ENCODE measurements at places on chromosomes 12 and 14.

GRCh38 chr14:58705066-58705465, 67.3 kb downstream of the DACT1 start:
- DNase-seq, result no peak

DNA sequence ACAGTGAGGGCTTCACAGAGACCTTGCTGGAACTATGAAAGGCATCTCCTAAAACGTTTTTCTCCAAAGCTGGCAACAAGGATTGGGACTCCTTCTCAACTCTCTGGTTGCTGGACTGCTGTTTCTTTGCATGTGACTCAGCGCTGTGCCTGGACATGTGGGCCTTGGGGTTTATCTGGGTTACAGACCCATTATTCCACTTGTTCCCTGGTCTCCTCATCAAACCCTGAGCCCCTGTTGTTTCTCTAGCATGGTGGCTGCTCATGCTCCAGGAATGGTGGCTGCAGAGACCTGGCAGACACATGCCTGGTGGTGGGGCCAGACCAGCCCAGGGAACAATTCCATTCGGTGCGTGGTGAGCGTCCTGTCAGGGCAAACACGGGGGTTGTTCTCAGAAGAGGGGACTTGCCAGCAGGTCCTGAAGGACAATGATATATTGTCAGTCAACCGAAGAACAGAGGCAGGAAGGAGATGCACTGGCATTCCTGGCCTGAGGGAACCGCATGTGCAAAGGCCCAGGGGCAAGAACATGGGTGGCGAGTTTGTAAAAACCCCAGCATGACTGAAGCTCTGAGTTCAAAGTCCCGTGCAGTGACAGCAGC, 320.1 kb upstream of the RTL1 start:
- no peak for DNase-seq

DNA sequence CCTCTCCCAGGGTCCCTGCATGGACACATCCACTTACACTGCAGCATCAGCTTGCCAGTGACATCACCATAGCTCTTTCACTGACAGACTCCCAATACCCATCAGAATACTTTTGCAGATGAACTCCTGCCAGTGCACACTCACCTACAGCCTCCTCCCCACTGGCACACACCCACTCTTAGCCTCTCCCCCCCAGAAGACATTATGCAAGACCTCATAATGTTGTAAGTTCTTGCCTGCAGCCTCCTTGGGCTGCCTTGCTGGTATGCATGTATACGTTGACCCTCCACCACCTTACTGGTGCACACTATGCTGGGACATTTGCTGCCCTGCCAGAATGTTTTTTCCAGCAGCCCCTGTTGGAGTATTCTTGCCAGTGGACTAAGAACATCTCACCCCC, 324.2 kb downstream of the AEBP2 start:
- DNase-seq, result no peak

DNA sequence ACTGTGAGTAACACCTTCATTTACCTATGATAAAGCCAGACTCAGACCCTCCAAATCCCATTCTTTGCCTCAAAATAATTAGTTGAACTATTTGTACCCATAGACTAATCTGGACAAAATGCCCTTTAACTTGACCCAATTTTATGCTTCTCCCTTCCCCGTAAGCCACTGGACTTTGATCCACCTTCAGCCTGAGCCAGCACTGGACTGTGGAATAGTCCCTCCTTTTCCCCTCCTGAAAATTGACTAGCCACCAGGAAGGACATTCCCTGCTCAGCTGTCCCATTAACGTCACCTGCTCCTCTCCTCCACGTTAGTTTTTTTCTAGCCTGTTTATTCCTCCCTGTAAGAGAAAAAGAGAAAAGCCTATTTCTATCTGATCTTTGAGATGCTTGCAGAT, 10.3 kb downstream of the MED21 start:
- DNase-seq, result no peak

- DNase-seq, result no peak
Measured at GRCh38 chr14:71583705-71584104, 348.5 kb upstream of the RGS6 start.

GRCh38 chr12:121086781-121087295, 45.8 kb upstream of the P2RX7 start:
- DNase-seq, result no peak

DNA sequence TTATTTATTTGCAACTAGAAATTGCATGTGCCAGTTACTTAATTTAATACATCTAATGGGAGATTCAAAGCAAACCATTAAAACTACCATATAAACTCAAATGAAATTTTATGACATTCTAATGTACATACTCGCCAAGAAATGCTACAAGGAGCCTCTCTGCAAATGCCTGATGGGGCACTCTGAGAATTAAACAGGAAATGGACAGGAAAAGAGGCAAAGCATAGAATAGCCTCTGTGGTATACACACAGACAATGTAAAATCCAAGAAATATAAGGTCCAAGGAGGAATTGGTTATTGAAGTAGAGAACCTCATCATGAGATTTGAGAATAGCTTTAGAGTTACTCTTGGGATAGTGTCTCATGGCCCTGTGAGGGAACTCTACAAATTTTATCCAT, 41.2 kb downstream of the RAB21 start:
- no peak for DNase-seq

- DNase-seq, result peak; percentile 38
Measured at GRCh38 chr14:77040741-77041653, 12.5 kb upstream of the IRF2BPL start.

DNA sequence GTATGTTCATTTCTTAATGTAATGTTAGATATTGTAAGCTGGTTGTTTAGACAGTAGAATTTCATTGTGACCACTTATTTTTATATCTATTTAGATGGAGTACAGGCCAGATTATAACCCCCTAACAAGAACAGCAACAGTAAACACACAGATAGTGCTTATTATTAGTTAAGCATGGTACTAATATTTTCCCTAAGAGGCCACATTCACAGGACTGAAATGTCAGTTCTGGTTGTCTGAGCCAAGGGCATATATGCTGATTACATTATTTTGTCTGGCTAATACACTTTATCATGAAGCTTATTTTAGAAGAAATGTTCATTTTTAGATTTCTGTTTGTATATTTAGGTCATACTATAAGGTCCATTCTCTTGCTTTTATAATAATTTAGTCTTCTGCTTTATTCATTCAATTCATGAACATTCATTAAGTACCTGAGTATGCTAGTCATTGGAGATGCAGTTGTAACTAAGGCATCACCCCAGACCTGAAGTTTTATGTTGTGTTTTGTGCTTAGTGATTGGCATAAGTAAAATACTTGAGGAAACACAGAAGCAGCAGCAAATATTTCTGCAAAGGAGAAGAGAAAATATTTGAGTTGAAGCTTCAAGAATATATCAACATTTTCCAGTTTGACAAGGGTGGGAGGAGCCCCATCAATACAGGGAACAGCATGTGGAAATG, 413.7 kb downstream of the RAD51B start:
- DNase-seq, result no peak

DNA sequence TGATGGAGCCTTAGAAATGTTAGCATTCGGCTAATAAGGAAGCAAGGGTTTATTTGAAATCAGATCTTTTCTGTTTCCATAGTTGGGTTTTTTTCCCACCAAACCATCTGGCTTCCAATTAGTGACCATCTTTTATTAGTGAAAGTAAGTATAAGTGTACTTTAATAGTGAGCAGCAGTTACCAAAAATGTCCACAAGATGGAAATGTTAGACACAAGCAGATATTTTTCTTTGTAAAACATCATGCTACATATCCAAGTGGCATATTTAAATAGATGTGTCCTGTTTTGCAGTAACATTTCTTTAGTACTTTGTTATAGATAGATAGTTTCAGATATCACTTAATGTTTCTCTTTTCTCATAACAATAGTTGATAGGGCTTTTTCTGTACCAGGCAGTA, 28.8 kb downstream of the YEATS4 start:
- no peak for DNase-seq

GRCh38 chr12:114448618-114448933, 42.6 kb upstream of the TBX5 start:
- DNase-seq, result no peak

All from NK-92 treated with Interleukin-12 subunit alpha and Interleukin-12 subunit beta, amount 100 ng/mL, for 24 hours (cell line).